8988T (cell line): ENCODE measurements at places on chromosomes 5 and 9.

DNA sequence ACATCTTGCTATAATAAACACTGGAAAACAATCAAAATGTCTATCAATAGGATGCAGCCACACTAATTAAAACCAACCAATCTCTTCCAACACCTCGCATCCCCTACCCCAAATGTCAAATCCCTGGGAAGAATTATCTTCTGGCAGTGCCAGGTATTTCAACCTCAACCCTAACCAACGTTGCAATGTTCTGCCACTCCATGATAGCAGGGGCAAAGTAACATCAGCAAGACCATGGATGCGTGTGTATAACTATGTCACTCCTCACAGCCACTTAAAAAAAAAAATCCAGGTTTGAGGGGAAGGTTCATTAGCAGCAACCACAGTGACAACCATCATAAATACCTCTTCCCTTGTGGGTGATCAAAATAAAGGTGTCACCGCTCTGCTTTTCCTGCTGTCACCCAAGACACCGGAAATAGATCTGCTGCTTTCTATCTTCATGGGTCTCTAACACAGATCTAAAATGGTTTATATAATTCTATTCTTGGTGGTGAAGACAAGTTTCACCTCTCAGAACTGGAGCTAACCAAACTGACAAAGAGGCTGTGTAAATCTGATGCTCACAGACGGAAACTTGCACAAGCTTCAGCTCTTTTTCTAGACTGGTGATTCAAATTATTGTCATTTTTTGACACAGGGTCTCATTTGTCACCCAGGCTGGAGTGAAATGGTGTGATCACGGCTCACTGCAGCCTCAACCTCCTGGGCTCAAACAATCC lies 9.9 kb downstream of the HSPA9 start:
- no peak for DNase-seq

GRCh38 chr9:130268521-130269211 lies 3.1 kb downstream of the HMCN2 start:
- no peak for DNase-seq

DNA sequence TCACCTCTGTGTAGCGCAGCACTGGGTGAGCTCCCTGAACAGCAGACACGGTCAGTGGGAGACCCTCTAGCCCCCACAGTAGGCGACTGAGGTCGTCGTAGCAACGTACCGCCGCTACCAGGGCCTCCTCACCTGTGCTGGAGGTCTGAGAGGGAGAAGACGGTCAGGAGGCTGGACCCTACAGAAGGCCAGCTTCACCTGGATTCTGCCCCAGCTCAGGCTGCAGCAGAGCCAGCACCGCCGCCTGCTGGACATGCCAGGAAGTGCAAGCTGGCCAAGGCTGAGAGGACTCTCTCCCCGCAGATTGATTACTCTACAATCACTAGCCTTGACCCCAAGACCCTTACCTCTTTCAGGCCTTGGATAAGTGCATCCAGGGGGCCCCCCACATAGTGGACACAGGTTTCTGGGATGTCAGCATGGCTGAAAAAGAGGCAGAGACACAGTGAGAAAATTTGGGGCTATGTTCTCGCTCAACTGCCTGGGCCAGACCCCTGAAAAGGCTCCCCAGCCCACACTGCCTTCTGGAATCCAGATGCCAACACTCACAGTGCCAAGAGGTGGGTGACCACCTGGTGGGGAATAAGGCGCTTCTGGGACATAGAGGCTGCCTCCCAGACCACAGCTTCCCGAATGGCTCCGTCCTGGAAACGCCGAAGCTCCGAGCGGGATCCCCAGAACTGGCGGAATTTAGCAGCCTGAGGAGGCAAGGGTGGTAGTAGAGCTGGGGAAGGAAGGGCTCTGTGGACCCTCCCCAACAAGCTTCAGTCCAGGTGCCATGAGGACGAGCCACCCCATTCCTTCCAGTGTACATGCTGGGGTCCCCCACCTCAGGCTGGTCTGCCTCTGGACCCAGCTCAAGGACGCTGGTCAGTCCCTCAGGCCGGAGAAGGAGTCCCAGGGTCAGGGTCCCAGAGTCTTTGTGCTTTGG lies 6.9 kb downstream of the NOL6 start:
- peak; percentile 84 for DNase-seq

DNA sequence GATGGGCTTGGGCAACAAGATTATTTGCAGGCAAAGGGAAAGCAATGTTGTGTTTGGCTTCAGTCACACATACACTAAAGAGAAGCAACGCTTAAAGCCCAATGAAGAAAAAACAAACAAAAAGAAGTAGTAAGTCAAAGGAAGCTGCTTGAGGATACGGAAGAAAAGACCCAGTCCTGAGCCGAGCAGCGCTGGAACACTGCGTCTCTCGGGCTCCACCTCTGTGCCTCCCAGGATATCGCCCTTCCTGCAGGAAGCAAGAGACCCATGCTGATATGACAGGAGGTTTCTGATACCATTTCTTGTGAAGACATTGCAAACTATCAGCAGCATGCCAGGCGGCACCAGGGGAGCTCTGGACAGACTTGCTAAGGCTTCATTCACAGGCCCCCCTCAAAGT lies 9.9 kb downstream of the GNAQ start:
- DNase-seq = no peak

GRCh38 chr9:120531683-120532300 lies 48.2 kb downstream of the CDK5RAP2 start:
- peak; percentile 20 for DNase-seq
